ENCODE measurements at places on chromosomes 1 and 21.

GRCh38 chr1:214377485-214377884 is 96.5 kb downstream of the SMYD2 start:
- DNase-seq = no peak

DNA sequence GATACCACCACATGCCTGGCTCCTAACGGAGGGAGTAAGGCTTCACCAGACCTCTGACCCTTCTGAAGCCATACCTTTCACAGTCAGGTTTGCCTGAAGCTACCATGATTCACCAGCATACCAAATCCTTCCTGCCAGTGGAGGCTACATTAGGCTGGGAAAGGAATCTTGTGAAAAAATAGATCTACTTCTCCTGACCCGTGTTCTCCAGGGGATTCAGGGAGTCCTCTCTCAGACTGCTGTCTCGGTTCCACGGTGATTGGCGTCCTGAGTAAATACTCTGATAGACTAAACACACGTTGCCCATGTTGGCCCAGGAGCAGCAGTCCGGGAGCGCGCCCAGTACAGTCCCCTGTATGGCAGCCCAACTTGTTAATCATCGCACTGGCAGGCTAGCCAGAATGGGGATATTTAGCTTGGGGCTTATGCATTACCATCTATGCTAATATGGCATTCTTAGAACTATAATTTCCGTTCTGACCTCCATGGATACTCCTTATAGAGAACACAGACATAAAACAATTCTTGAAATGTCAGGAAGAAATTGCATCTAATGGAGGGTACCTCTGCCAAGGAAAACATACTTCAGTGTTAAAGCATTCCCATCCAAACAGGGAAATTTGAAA is 173.2 kb downstream of the ROR1 start:
- no peak for DNase-seq

GRCh38 chr1:63119575-63120155 is 202.7 kb upstream of the FOXD3 start:
- DNase-seq = no peak

GRCh38 chr1:12587981-12588640 is 29.9 kb downstream of the DHRS3 start:
- no peak for DNase-seq

- DNase-seq = no peak
These were observed 2.0 kb downstream of the SKI start for GRCh38 chr1:2229911-2230731.

- DNase-seq = no peak
These were observed 32.4 kb downstream of the PRMT2 start for GRCh38 chr21:46667741-46668380.

DNA sequence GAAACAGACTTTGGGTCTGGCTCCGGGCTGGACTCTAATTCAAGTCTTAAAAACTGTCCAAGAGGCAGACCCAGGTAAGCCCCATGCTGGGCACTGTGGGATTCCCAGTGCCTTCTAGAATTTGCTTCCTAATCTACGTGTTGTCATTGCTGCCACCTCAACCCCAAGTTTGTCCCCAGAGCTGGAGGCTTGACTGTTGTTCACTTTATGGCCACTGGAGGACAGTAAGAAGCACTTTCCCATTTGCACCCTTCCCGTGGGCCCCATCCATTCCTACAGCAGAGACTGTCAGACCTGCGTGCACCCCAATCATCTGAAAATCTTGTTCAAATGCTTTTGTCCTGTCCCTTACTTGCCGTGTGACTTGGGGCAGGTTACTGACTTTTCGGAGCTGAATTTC is 29.4 kb upstream of the VASH2 start:
- no peak for DNase-seq

- DNase-seq = no peak
These were observed 100.8 kb upstream of the SLC45A1 start for GRCh38 chr1:8217011-8217711.

DNA sequence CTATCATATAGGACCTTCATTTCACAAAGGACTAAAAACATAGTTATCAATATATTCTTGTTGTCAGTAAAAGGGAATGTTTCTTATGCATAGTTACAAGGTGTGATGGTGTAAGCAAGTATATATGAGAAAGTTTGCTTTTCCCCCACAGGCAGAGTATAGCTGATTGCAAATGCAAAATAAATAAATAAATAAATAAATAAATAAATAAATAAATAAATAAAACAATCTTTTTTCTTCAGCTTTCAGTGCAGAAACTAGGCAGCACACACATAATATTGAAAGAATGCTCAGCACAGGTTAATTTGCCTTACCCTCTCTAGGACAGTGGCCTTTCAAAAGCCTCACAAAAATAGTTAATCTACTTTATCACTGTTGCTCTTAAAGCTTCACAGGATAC is 138.8 kb downstream of the BRINP3 start:
- no peak for DNase-seq

GRCh38 chr21:29254550-29254949 is 44.2 kb upstream of the BACH1 start:
- DNase-seq = no peak

DNA sequence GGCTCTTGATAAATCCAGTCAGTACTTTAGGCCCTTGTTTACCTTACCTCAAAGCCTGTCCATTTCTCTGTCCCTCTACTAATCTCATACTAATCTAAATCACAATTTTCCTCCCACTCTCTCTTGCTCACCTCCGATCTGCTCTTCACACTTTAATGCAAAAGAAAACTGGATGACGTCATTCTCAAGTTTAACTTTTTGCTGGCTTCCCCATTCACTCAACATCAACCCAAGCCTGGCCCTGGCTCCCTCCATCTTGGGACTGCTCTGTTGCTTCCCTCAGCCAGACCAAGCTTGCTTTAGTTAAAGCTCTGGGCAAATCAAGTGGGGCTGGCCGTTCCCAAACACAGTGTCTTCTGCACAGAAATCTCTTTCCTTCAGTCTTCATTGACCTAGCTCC is 29.7 kb downstream of the COA6 start:
- DNase-seq = no peak

DNA sequence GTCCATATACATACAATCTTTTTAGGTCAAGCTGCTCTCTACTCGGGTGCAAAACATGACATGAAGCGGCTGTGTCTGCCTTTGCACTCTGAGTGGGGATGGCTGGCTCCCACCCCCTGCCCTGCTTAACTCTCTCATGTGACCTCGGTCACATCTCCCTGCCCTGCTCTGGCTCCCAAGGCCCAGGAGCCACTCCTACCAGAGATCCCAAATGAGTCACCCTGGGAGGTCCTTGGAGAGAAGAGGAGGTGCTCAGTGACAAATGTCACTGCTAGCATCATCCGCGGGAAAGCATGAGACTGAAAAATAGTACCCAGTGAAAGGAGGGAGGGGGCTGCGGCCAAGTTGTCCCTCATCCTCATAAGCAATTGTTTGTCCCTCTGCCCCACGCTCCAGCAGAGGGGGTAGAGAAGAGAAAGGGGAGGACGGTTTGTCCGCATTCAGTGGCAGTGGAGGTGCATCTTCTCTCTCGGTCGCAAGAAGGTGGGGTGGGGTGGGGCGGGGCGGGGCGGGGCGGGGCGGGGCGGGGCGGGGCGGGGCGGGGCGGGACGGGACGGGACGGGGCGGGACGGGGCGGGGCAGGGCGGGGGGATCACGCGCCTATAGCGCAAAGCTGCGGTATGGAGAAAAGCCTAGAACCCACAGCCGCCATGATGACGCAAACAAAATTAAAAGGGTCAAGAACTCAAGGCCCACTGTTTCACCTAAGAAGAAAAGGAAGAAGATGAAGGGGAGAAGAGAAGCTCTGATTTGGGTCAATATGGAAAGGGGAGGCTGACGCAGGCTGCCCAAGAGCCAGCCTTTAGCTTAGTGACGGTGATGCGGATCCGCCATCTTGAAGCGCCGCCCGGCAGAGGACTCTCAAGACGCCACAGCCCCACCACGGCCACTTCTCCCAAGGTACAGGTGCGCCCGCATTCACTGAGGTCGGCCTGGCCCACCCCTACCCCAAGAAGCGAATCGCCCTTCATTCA is 66.2 kb downstream of the CD46 start:
- no peak for DNase-seq

- no peak for DNase-seq
These were observed 201.1 kb upstream of the C1orf87 start for GRCh38 chr1:60274422-60275290.

DNA sequence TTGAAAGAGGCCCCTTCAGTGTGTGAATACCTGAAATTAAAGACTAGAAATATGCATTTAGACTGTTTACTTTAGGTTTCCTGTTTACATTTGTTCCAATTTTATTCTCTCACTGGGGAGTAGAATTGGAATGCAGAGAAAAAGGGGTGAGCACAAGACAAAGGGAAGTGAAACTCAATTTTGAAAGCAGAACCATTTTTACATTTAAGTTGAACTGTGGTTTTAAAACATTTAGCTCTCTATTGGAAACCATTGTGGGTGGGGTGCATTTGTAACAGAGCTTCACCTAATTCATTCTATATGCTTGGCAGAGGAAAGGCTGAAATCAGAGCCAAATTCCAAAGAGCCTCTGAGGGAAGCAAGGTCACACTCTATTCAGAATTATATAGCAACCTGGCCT is 235.3 kb upstream of the C1orf105 start:
- DNase-seq = no peak
